ENCODE measurements at places on chromosomes 12 and 14.

DNA sequence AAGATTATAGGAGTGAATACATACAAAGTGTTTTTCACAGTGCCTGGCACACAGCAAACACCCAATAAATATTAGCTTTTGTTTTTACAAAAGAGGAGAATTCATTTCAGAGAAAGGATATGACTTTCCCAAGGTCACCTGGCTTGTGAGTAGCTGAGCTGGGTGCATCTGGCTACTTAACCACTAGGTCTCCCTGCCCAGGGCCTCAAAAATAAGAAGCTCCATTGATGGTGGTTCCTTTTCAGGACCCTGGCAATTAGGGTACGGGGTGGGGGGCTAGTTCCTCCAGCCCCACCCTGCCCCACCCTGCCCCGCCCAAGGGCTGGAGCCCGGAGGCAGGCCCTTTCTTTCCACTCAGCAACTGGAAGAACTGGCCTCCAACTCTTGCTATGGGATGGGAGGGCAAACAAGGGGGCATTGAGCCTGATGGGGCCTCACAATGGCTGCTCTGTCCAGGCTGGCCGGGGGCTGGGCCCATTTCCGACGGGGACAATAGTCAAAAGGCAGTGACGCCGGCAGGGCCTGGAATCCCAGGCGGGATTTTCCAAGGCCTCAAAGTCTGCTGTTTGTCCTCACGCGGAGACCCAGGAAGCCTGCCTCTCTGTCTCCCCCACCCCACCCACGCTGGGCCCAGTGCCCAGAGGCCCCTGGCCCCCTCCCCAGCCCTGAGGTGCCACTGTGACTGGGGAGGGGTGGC, 8.2 kb upstream of the ATG101 start:
- no peak for DNase-seq

DNA sequence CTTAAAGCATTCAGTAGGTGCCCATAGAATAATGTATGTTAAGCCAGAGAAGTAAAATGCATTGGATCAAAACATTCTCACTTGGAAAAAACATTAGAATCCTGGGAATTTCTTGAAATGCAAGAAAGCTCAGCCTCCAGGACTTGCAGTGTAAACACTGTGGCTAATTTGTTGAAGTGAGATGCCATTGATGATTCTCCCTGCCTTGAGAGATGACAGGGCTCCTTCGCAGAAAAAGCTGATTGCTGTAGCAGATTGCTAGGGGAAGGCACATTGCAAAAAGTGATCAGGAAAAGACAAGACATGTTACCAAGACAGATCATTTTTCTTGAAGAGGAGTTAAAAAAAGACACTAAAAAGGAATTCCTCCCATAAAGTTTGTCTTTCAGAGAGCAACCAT, 204.2 kb upstream of the HMGA2 start:
- no peak for DNase-seq

GRCh38 chr14:77543637-77544334, 45.2 kb upstream of the ISM2 start:
- no peak for DNase-seq

DNA sequence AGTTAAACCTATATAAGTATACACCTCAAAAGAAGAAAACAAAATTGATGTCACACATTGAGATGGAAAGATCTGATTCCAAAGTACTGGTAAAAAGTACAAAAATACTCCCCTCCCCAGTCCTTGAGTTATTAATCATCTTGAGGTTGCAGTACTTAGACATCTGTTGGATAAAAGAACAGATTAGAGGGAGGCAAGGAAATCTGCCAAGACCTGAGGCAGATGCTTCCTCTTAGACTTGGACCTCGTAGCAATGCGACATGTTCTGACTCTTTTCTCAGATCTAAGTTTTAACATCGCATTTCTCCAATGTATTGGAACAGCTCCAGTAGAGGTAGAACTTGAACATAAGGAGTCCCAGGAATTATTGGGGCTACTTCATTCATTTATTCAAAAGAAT, 187.9 kb upstream of the GRIN2B start:
- no peak for DNase-seq

DNA sequence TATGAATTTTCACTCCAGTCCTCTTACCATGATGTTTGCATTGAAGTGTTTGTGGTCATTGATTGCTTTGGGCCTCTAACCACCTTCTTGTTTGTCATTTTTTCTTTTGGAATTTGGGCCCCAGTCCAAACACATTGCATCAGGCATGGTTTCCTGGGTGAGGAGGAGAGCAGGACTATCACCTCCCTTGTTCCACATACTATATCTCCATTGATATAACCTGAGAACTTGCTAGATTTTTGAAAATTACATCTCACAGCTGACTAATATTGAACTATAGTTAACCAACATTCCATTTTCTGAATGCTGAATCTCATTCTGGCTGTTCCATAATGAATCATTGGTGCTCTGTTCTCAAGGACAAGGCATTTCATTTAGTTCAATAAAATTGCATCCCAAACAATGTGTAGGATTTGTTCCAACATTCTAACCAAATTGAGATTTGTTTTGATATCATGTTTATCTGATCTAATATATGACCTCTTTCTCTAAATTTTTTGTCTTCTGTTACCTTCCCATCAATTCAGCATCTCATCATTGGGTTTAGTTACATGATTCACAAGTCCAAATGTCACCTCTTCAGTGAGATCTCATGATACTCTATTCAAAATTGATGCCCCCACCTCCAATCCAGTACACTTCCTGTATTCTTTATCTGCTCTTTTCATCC, 329.0 kb downstream of the ZFP36L1 start:
- DNase-seq = no peak

DNA sequence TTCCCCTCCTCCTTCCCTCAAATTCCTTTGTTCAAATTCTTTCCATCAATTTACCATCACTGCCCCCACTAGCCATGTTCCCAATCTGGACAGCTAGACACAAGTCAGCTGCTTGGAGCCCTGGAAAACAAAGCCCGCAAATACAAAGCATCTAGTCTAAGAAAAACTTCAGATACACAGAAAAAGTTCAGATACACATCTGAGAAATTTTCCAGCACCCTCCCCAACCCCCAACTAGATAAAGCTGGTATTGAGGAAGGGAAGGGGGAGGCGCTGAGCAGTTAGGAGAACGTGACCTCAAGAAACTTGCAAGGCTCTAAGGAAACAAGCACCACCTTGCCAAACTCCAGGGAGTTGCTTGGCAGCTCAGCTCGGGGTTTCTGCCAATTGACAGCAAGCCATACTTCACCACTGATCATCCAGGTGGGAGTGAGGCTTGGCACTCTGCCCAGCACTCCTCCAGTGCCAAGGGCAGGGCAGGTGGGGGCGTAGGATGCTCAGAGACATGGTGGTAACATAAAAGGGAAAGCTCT, 5.1 kb upstream of the CNIH1 start:
- DNase-seq = no peak

- peak; percentile 82 for DNase-seq
These were observed 58.6 kb downstream of the SLC38A1 start for GRCh38 chr12:46209914-46210872.

DNA sequence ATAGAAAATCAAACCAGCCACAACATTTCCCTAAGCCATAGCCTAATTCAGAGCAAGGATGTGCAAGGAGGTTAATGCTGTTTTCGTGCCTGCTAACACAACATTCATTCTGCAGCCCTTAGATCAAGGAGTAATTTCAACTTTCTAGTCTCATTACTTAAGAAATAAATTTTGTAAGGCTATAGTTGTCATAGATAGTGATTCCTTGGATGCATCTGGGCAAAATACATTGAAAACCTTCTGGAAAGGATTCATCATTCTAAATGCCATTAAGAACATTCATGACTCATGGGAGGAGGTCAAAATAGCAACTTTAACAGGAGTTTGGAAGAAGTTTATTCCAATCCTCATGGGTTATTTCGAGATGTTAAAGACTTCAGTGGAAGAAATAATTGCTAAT, 283.2 kb downstream of the RPAP3 start:
- DNase-seq = no peak

DNA sequence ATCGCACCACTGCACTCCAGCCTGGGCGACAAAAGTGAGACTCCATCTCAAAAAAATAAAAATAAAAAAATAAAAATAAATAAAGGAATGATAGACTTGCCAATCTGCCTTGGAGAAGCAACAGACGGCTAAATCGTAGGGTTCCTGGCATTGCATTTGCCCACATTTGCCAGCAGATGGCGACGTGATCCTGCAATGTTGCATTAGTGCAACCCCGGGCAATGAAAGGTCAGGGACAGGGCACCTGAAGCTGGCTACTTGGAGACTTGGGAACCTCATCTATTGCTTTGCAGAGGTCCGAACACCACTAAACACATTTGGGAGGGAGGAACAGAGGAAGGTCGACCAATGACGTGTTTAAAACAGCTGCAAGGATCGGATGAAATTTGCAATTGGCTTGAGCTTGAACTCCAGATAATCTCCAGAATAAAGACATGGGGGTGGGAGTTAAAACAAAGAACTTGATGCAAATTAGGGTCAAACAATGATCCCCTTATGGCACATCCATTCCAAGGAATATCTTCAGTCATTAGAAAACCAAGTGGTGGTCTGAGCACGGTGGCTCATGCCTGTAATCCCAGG, 34.6 kb downstream of the SPRING1 start:
- DNase-seq = peak; percentile 73

DNA sequence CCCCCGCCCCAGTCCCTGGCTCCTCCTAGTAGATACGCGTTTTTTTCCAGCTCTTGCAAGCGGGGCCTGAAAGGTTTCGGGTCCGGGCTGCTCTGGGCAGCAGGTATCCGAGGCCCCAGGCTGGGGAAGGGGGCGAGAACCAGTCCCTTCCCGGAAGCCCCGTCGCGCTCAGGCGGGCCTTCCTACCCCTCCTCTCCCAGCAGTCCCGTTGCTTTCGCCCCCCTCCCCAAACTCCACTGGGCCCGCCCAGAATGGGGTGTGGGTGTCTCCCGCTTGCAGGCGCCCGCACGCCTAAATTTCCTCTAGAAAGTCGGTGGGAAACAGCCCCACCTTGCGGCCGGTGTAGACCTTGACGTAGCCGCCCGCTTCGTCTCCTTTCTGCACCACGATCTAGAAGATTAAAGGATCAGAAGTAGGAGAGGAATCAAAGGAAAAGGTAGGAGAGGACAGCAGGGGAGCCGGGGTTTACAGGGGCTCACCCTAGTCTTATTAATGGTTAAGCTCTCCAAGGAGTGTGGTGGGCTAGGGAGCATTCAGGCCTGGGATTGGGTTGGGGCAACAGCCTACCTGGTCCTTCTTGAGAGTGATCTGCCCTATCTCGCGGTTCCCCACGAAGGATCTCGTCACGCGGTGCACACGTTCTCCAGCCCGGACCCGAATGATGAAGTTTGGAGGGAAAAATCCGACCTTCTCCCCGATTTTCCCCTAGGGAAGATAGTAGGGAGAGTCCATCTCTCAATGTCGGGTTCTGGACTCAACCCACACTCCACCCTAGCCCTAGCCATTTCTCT, 7.3 kb downstream of the STAC3 start:
- DNase-seq = peak; percentile 88

DNA sequence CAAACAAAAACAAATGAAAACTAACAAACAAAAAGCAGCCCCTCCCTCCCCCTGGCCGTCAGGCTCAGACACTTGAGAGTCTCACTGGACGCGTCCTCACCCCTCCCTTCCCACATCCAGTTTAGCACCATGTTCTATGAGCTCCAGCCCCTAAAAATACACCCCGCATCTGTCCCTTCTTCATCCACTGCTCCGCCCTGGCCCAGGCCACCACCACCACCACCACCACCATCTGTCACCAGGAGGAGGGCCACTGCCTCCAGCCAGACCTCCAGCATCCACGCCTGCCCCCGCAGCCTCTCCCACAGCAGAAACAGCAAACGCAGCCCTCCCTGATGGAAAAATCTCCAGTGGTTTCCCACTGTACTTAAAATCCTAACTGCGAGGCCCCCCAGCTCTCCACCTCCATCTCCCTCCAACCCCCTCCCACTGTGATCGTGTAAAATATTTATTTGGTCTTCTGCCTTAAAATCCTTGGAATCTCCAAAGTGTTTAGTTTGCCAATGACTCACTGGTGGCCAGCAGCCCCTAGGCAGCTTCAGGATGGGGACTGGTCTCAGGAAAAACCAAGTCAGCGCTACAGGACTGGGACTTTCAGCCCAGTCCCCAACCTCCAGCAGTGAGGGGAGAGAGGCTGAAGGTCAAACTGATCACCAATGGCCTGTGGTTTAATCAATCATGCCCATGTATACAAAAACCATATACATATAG, 95.1 kb downstream of the SCARB1 start:
- DNase-seq = no peak

DNA sequence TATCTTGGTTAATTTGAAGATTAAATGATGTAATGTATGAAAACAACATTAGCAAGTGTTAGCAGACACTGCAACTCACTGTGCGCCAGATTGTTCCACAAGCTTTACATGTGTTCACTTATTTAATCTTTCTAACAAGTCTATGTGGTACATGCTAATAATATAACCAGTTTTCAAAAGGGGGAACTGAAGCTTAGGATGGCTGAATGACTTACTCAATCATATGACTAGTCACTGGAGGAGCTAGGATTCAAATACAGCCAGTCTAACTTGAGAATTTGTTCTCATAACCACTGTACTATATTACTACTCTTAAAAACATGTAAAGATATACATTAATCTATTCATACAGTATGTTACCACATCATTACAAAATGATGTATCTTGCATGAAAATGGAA, 60.5 kb upstream of the LRIG3 start:
- no peak for DNase-seq

DNA sequence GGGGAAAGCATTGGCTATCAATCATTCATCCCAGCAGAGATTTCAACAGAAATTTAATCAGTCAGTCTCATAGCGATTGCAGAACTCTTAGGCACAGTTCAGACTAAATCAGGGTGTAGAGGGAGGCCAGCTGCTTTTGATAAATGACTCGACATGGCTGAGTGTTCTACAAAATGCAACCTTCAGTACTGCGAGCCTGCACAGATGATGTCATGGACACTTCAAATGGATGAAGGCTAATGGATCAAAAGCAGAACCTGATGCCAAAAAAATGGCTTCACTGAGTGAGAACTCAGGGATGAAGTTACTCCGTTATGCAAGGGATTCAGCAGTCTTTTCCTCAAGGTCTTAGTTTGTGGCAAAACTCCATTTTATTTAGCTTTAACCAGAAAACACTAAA, 167.3 kb downstream of the DACT1 start:
- DNase-seq = no peak

GRCh38 chr12:3885277-3886094, 12.3 kb upstream of the PARP11 start:
- DNase-seq = peak; percentile 45

DNA sequence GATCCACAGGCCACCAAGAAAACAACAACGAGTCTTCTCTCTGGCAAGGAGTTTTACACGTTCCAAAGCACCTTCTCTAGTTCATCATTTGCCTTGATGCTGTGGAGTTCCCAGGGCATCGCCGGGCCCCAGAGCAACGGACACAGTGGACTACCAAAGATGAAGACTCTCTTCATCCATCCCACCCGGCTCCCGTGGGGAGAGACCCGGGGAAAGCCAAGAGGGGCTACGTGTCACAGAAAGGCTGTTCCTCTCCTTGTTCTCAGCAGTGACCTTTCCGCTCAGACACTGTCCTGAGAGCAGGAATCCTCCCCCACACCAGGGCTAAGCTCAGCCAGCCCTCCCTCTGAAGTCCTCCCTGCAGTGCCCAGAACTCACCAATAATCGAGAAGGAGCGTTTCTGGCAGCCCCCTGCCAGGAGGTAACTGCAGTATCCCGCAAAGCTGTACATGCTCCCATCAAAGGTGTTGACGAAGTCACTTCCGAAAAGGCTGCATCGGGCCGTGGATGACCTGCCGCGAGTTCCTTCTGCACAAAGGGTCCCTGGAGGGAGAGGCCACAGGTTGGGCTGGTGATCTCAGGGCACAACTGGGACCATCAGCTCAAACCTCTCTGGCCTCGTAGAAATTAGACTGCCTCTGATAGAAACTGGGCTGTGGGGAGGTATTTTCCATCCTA, 3.5 kb downstream of the VWF start:
- no peak for DNase-seq
